ENCODE measurements at places on chromosomes 1 and 21. TPM values are rescaled to one million over a fixed set of nuclear protein-coding genes. Genes with fewer than 3 reads are reported as not detected.
A peak's percentile ranks its signal among the peaks of the same experiment; 100 is the strongest.

The SV2A gene
- 4.5 TPM for total RNA-seq

The LMX1A gene
- total RNA-seq, result not detected

The AIRE gene
- 0.25 TPM for total RNA-seq

The TRIM45 gene
- total RNA-seq, result 4.8 TPM

The ZNF496 gene
- 27.0 TPM for total RNA-seq

The S100A7 gene
- not detected for total RNA-seq

GRCh38 chr21:44853601-44854390 is 19.7 kb downstream of the PTTG1IP start:
- H3K27ac ChIP-seq, result no peak overlapping the region
- peaks cover 12% of the 10 kb centered on the region for H3K4me1 ChIP-seq
- H3K4me3 ChIP-seq, result no peak overlapping the region

GRCh38 chr21:31233711-31234110 is 110.3 kb downstream of the TIAM1 start:
- no peaks in the 10 kb centered on the region for H3K36me3 ChIP-seq
- H3K4me1 ChIP-seq, result no peaks in the 10 kb centered on the region
- no peak overlapping the region for H3K4me3 ChIP-seq
- no peaks in the 10 kb centered on the region for H3K27me3 ChIP-seq

DNA sequence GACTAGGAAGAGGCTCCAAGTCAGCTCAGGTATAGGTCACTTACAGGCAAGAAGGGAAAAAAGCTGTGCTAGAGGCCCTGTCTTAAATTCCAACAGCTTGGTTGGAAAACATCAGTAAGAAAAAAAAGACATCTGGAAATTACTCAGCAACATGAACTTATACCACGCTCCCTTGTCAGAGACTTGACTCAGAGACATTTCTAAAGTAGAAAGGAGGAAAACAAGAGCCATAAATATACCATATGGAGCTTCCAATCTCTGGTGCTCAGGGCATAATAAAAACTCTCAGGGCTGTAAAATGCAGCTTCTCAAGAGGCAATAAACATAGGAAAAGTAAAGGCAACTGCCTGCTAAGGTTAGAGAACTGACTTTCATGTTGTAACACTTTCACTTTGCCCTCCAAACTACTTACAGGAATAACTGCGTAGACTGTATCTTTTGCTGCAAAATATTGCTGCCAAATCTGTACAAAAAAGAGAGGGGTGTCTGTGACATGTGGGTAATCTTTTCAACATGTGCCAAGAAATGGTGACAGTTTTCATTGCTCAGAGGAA is 14.7 kb downstream of the ATPAF1 start:
- no peak overlapping the region for H3K4me3 ChIP-seq
- H3K27me3 ChIP-seq, result no peaks in the 10 kb centered on the region
- DNase-seq, result no peak
- H3K4me1 ChIP-seq, result no peaks in the 10 kb centered on the region
- peaks cover 30% of the 10 kb centered on the region for H3K36me3 ChIP-seq
- H3K27ac ChIP-seq, result no peak overlapping the region

DNA sequence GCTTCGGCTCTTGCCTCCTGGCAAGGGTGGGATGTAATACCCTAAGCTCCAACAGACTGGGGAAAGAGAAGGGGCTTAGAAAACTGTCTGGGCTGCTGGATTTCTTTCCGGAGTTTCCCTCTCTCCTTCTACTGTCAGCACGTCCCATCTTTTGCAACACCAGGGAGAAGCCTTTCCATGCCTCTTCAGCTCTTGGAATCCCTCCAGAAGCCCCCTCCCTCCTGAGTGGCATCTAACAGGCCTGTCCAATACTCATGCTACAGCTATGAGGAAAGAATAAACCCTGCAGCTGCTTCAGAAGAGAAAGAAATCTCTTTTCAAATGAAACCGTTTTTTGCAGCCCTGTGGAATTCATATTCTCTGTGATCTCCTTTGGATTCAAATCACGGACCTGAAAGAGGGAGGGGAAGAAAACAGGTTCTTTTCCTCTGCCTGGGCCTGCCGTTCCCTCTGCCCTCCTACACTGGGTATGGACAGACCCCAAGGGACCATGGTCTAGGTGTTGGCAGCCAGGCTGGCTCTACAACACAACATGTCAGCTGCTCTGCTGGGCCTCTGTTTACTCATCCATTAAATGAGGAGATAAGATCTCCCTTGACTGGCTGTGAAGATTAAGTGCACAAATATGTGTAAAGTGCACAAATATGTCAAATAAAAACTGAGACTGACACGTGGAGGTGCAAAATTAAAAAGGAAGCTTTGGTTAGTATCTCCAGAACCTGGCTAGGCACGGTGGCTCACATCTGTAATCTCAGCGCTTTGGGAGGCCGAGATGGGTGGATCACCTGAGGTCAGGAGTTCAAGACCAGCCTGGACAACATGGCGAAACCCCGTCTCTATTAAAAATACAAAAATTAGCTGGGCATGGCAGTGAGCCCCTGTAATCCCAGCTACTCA is 6.0 kb upstream of the CAPN2 start:
- H3K4me3 ChIP-seq, result no peak overlapping the region
- peak overlapping the region; percentile 33 for H3K27ac ChIP-seq

DNA sequence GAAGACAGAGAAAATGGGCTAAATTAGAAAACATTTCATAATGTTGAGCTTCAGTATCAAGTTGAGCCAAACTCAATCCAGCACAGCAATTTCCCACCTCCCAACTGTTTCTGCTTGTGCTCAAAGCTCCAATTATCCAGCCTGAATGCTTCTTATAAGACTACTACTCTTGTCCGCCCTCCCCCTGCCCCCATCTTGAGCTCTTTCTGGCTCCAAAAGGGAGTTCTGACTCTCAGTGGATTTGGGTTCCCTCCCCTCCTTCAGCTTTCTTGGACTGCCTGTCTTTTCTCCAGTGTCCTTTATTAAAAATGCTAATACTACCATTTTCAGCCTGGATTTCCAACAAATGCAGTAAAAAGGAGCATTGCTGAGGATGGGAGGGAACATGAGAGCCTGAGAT is 174.8 kb downstream of the ASTN1 start:
- DNase-seq, result no peak
- H3K4me3 ChIP-seq, result no peak overlapping the region
- H3K36me3 ChIP-seq, result no peaks in the 10 kb centered on the region
- no peak overlapping the region for H3K27ac ChIP-seq

DNA sequence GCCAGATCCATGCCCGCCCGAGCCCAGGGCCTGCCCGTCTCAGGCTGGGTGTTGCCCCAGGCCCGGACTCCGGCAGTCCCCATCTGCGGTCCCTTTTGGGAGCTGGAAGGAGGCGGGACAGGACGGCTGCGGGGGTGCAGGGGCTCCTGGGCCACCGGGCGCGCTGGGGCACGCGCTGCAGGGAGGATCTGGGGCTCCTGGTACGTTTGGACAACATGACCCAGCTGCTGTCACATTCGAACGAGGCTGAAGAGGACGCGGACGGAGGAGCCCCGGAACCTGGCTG is 6.6 kb upstream of the CALML6 start:
- no peak for DNase-seq
- peaks cover 13% of the 10 kb centered on the region for H3K4me1 ChIP-seq
- H3K36me3 ChIP-seq, result no peaks in the 10 kb centered on the region
- H3K27ac ChIP-seq, result peak overlapping the region; percentile 33
- peak overlapping the region; percentile 39 for H3K4me3 ChIP-seq
- H3K27me3 ChIP-seq, result no peaks in the 10 kb centered on the region

DNA sequence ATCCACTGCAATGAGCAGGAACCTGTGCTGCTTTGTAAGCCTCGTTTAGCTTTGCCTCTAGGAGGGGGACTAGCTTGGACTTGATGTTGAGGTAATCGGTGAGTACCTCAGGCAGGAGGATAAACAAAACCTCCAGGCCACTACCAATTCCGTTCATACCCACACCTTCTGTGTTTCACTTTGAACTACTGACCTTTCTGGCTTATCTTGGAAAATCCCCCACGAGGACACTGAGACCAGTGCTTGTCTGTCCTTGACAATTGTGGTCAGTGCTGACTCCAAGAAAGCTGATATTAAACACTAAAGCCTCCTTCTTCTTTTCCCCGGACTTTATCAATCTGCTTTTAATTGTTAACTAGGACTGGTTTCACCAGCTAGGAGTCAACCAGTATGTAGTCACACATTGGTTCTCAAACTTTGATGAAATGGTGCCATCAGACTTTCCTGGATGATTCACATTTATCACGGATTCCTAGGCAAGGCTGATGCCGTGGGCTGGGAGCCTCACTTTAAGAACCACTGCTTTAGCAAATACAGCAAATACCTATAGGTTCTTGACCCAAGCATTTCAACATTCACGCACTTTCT is 52.7 kb downstream of the TGFB2 start:
- no peaks in the 10 kb centered on the region for H3K27me3 ChIP-seq
- no peak overlapping the region for H3K27ac ChIP-seq
- no peak for DNase-seq
- no peaks in the 10 kb centered on the region for H3K36me3 ChIP-seq
- no peaks in the 10 kb centered on the region for H3K4me1 ChIP-seq
- H3K4me3 ChIP-seq, result no peak overlapping the region

DNA sequence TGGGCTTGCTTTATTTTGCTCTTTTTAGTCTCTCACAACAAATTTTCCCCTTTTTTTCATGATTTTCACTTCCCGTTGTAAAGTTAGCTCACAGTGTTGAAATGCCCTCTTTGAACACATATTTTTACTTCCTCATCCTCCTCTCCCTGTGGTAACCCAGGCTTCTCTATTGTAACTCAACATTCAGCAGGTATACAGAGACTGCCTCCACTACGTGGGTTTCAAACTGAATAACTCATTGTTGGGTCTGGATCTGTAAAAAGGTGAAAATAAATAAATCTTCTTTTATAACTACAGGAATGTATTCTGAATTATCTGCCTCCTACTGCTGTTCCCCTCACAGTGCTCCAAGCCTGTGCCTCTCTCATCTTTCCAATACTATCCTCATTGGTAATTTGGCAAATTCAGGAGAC is 166.4 kb downstream of the RUNX1 start:
- H3K4me3 ChIP-seq, result no peak overlapping the region
- H3K27ac ChIP-seq, result no peak overlapping the region
- peaks cover under 1% of the 10 kb centered on the region for H3K4me1 ChIP-seq
- peaks cover 37% of the 10 kb centered on the region for H3K27me3 ChIP-seq
- DNase-seq, result no peak

GRCh38 chr1:101142244-101142643 is 94.6 kb upstream of the S1PR1 start:
- DNase-seq, result no peak
- no peak overlapping the region for H3K27ac ChIP-seq
- no peak overlapping the region for H3K4me3 ChIP-seq
- peaks cover 4% of the 10 kb centered on the region for H3K4me1 ChIP-seq
- H3K27me3 ChIP-seq, result no peaks in the 10 kb centered on the region

DNA sequence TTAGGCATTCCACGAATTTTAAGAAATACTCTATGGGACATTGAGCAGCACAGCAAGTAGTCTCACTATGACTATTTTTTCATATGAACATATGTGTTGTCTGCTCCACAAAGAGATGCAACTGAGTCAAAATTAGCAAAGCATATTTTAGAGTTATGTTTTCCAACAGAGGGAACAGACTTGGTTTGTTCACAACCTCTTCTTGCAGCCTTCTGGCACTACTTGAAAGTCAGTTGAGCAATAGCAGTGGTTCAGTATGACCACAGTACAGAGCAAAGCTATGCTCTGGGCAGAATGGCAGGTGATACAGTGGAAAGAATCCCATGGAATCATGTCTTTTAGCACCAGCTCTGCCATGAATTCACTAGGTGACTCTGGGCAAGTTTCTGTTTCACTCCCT is 5.2 kb downstream of the CCN1 start:
- H3K4me1 ChIP-seq, result no peaks in the 10 kb centered on the region
- peaks cover 17% of the 10 kb centered on the region for H3K36me3 ChIP-seq
- DNase-seq, result no peak
- H3K27ac ChIP-seq, result no peak overlapping the region
- no peak overlapping the region for H3K4me3 ChIP-seq
- H3K27me3 ChIP-seq, result no peaks in the 10 kb centered on the region

DNA sequence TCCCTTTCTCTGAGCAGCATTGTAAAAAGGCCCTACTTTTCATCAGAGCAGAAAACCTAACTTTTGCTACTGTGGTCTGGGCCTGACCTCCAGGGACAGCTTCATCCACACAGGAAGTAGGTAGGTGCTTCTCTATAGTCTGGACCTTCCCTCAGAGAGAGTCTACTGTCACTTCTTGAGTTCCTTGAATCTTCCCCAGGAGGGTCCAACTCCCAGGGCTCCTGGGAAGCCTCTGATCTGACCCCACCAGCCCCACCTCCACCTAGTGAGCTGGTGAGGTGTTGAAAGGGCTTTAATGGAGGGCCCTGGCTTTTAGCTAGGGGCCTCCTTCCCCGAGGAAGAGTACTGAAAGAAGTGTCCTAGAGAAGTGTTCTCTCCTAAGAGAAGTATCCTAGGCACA is 2.7 kb upstream of the VANGL2 start:
- H3K4me3 ChIP-seq, result no peak overlapping the region
- no peaks in the 10 kb centered on the region for H3K27me3 ChIP-seq
- no peak for DNase-seq
- no peak overlapping the region for H3K27ac ChIP-seq
- no peaks in the 10 kb centered on the region for H3K36me3 ChIP-seq
- peaks cover 7% of the 10 kb centered on the region for H3K4me1 ChIP-seq

DNA sequence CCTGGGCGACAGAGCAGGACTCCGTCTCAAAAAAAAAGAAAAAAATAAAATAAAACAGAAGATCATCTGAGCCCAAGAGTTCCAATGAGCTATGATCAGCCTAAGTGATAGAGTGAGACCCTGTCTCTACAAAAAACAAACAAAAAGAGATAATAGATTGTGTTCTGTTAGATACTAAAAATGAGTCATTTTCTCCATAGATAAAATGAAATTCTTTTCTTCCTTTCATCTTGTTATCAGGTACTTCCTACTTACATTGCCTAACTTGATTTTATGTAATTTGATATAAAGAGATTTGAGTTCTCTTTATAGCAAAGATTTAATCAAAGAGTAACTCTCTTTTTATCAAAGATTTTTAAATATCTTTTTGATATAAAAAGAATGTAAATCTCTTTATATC is 19.3 kb upstream of the PTGS2 start:
- no peak for DNase-seq
- H3K4me3 ChIP-seq, result no peak overlapping the region
- no peak overlapping the region for H3K27ac ChIP-seq

- DNase-seq, result peak; percentile 75
- H3K36me3 ChIP-seq, result no peaks in the 10 kb centered on the region
- no peaks in the 10 kb centered on the region for H3K4me1 ChIP-seq
- H3K4me3 ChIP-seq, result no peak overlapping the region
- no peak overlapping the region for H3K27ac ChIP-seq
Observed at GRCh38 chr1:3668585-3669300, 16.4 kb downstream of the TP73 start.

DNA sequence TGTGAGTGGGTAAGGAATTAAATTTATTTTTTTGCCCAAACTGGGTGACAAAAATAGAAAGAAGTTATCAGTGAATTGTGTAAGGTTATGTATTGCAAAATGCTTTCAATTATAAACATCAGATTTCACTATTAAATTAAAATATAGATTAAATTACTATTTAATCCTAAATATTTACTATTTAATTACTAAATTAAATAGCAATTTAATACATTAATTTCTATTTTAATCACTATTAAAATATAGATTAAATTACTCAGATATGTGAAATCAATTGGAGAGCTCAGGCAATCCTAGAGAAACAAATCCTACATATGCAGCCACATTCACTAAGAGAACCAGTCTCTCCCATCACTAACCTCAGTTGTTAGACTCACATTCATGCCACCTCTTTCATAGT is 2075.8 kb downstream of the MRPL39 start:
- DNase-seq, result no peak
- no peaks in the 10 kb centered on the region for H3K27me3 ChIP-seq
- no peaks in the 10 kb centered on the region for H3K36me3 ChIP-seq
- no peak overlapping the region for H3K4me3 ChIP-seq

Data from kidney (tissue), 22 donors.